ENCODE measurements at places on chromosomes 4 and X. TPM values are rescaled to one million over a fixed set of nuclear protein-coding genes. Genes with fewer than 3 reads are reported as not detected.

DNA sequence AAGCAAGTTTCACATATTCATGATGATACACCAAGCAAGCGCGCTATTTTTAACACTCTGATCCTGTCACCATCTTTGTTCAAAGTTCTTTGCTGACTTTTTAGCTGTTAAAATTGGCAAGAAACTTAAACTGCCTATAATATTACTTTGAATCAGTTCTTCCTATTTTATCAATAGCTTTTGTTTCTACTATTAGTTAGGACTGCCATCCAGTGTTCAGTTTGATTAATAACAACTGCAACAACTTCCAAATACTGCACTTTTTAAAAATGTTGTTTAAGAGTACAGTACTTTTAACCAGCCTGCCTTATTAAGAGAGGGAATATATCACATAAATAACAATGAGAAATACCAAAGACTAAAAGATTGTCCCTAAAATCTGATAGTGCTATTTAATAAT, 614.3 kb downstream of the FAM133A start:
- H3K27me3 ChIP-seq = no peaks in the 10 kb centered on the region
- no peaks in the 10 kb centered on the region for H3K36me3 ChIP-seq
- H3K27ac ChIP-seq = no peak overlapping the region
- no peak for DNase-seq
- H3K4me1 ChIP-seq = no peaks in the 10 kb centered on the region

- H3K36me3 ChIP-seq = peaks cover 14% of the 10 kb centered on the region
- DNase-seq = no peak
- H3K4me3 ChIP-seq = no peak overlapping the region
- no peaks in the 10 kb centered on the region for H3K27me3 ChIP-seq
- H3K4me1 ChIP-seq = no peaks in the 10 kb centered on the region
- H3K27ac ChIP-seq = no peak overlapping the region
These were observed 43.5 kb downstream of the CLOCK start for GRCh38 chr4:55503169-55503568.

Gene PCDH7
- 130 TPM for total RNA-seq

Gene CT45A5
- not detected for total RNA-seq

GRCh38 chr4:169222761-169223160, 48.0 kb downstream of the SH3RF1 start:
- no peaks in the 10 kb centered on the region for H3K36me3 ChIP-seq
- no peak overlapping the region for H3K4me3 ChIP-seq
- no peaks in the 10 kb centered on the region for H3K27me3 ChIP-seq
- no peak overlapping the region for H3K27ac ChIP-seq

DNA sequence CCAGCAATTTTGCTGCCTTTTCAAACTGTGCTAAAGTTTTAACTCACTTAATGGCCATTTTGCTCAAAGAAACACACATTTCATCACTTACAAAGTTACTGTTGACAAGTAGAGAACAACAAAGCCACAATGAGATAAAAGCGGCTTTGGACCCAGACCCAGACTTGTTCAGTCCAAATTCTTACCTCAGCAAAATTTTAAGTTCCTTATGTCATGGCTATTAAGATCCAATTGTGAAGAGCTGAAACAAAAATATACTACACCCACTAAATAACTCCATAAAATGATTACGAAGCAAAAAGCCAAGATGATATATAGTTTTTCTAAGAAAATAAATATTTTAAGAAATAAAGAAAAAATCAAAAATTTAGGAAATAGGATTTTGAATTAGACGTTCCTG, 137.0 kb upstream of the INPP4B start:
- H3K27me3 ChIP-seq = no peaks in the 10 kb centered on the region
- no peak overlapping the region for H3K4me3 ChIP-seq
- H3K36me3 ChIP-seq = no peaks in the 10 kb centered on the region
- DNase-seq = no peak
- H3K27ac ChIP-seq = no peak overlapping the region

Gene TMEM187
- total RNA-seq = 0.89 TPM

- peak; percentile 81 for DNase-seq
- H3K27ac ChIP-seq = no peak overlapping the region
- no peaks in the 10 kb centered on the region for H3K4me1 ChIP-seq
- H3K4me3 ChIP-seq = no peak overlapping the region
These were observed 36.3 kb upstream of the GATB start for GRCh38 chr4:151797131-151797530.

DNA sequence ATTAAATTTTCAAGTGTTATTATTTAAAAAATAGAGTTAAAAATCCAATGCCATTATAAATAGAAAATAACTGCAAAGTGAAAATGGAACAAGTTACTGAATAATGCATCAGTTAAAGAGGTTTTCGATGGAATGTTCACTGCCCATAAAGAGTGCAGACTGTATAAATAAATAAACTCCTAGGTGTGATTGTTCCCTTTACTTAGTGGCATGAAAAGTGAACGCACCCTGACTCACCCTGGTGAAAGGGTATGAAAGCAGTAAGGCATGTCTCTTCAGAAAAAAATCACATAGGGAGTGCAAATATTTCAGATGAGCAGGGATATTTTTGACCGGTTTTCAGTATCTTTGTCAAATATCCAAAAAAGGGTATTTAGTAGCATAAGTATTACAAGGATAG, 387.8 kb downstream of the DCAF12L2 start:
- no peak overlapping the region for H3K4me3 ChIP-seq
- no peak overlapping the region for H3K27ac ChIP-seq
- no peaks in the 10 kb centered on the region for H3K4me1 ChIP-seq
- DNase-seq = no peak

Gene UBE2A
- 4.5 TPM for total RNA-seq

Gene NALF2
- total RNA-seq = not detected

GRCh38 chr4:139814323-139815015, 148.8 kb downstream of the MGST2 start:
- peaks cover 3% of the 10 kb centered on the region for H3K4me1 ChIP-seq
- no peaks in the 10 kb centered on the region for H3K27me3 ChIP-seq
- DNase-seq = no peak

GRCh38 chr4:152193059-152193458, 342.8 kb downstream of the FBXW7 start:
- no peak for DNase-seq
- no peaks in the 10 kb centered on the region for H3K4me1 ChIP-seq
- H3K27me3 ChIP-seq = no peaks in the 10 kb centered on the region
- no peak overlapping the region for H3K4me3 ChIP-seq

DNA sequence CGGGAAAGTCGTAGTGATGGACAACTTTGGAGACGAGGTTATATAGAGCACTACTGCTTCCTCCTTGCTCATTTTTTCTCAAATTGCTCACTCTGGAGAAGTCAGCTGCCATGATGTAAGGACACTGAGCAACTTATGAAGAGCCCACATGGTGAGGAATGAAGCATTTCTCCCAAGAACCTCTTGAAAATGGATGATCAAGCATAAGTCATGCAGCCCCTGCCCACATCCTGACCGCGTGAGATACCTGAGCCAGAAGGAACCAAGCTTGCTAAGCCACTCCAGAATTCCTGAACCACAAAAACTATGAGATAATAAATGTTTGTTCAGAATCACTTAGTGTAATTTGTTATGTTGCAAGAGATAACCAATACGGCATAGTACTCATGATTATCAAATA, 42.8 kb downstream of the PDE5A start:
- no peak overlapping the region for H3K27ac ChIP-seq
- no peak for DNase-seq
- peaks cover 8% of the 10 kb centered on the region for H3K36me3 ChIP-seq
- no peaks in the 10 kb centered on the region for H3K27me3 ChIP-seq
- H3K4me1 ChIP-seq = no peaks in the 10 kb centered on the region

DNA sequence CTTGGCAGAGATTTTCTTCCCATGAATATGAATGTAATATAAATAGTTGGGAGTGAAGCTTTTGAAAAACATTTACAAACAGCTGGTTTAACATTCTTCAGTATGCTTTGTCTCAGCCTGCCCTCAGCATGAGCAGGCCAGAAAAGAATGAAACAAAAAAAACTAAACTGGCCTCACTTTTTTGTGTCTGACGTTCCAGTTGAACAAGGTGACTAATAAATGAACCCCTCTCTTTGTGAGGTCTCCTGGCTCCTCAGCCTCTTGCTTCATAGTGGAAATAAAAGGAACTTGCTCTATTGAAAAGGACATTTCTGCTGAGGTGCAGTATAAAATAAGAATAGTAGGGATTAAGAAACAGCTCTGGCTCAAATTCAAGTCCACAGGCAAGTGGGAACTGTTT, 9.4 kb downstream of the CHST7 start:
- no peaks in the 10 kb centered on the region for H3K27me3 ChIP-seq
- no peak overlapping the region for H3K27ac ChIP-seq
- H3K4me1 ChIP-seq = peaks cover 7% of the 10 kb centered on the region
- no peaks in the 10 kb centered on the region for H3K36me3 ChIP-seq
- H3K4me3 ChIP-seq = no peak overlapping the region

- H3K27me3 ChIP-seq = no peaks in the 10 kb centered on the region
- H3K27ac ChIP-seq = no peak overlapping the region
- H3K4me3 ChIP-seq = no peak overlapping the region
These were observed 162.8 kb downstream of the PPP1R2C start for GRCh38 chrX:42615161-42615563.

- H3K36me3 ChIP-seq = no peaks in the 10 kb centered on the region
- no peak for DNase-seq
- H3K27me3 ChIP-seq = no peaks in the 10 kb centered on the region
- no peak overlapping the region for H3K4me3 ChIP-seq
These were observed 72.5 kb downstream of the GNL3L start for GRCh38 chrX:54602563-54602962.

Gene RHOXF2
- total RNA-seq = not detected

DNA sequence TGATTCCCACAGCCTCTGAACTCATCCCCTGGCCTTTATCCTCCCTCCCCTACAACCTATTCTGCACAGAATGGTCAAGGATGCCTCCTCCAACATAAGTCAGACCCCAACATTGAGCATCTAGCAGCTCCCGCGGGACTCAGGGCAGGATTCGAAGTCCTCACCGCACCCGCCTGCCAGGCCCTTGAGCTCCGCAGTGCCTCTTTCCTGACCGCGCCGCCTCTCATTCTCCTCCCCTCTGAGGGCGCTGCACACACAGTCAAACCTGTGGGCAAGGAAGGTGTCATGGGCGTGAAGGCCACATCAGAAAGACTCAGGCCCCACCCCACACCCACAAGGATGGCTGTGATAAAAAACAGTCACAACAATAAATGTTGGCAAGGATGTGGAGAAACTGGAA, 84.1 kb downstream of the CPZ start:
- H3K4me3 ChIP-seq = no peak overlapping the region
- no peaks in the 10 kb centered on the region for H3K27me3 ChIP-seq
- no peaks in the 10 kb centered on the region for H3K36me3 ChIP-seq
- no peaks in the 10 kb centered on the region for H3K4me1 ChIP-seq
- DNase-seq = no peak
- H3K27ac ChIP-seq = no peak overlapping the region

Gene SUPT20HL2
- total RNA-seq = not detected

Gene TRAM1L1
- total RNA-seq = not detected

Gene CENPC
- 40.3 TPM for total RNA-seq

GRCh38 chr4:104163820-104164219, 330.9 kb downstream of the CXXC4 start:
- no peak overlapping the region for H3K27ac ChIP-seq
- H3K27me3 ChIP-seq = no peaks in the 10 kb centered on the region
- no peaks in the 10 kb centered on the region for H3K36me3 ChIP-seq
- no peak overlapping the region for H3K4me3 ChIP-seq

DNA sequence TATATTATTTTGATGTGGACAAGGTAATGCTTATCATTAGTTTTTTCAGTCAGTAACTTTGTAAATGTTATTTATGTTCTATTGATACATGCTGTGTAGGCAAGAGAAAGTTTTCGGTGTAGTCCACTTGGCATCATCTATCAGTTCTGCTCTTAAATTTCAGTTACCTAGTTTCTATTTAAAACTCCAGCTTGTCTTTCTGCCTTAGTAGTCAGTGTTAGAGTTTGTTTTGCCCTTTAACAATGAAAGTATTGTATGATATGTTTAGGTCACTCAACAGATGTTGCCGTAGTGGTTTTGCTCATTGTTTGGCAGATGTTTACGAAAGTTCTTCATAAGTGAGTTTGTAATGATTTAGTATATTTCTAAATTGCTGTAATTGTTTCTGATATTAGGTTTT, 34.9 kb upstream of the FHDC1 start:
- no peaks in the 10 kb centered on the region for H3K27me3 ChIP-seq
- no peak overlapping the region for H3K27ac ChIP-seq
- DNase-seq = no peak
- H3K4me3 ChIP-seq = no peak overlapping the region
- peaks cover 23% of the 10 kb centered on the region for H3K36me3 ChIP-seq
- H3K4me1 ChIP-seq = no peaks in the 10 kb centered on the region
